ENCODE measurements at places on chromosomes 5 and 9. TPM values are rescaled to one million over a fixed set of nuclear protein-coding genes. Genes with fewer than 3 reads are reported as not detected.

Gene HAPLN1
- total RNA-seq = not detected

Gene BTNL8
- 0.19 TPM for total RNA-seq

Gene UGT3A2
- not detected for total RNA-seq

Gene FUT7
- 0.08 TPM for total RNA-seq

Gene ENTPD2
- total RNA-seq = 1.4 TPM

Gene TAF11L10
- total RNA-seq = not detected

Gene IFNK
- not detected for total RNA-seq

Gene UHRF2
- total RNA-seq = 18.2 TPM

Gene GMCL2
- total RNA-seq = not detected

Gene MTX3
- total RNA-seq = 16.7 TPM

Gene PCDHGB4
- 0.99 TPM for total RNA-seq

Gene TAF7
- 135 TPM for total RNA-seq

Gene TOR1A
- 14.7 TPM for total RNA-seq

Gene CATSPER3
- 0.79 TPM for total RNA-seq
